HT-29 (cell line): ENCODE measurements at places on chromosomes 5 and 9. TPM values are rescaled to one million over a fixed set of nuclear protein-coding genes. Genes with fewer than 3 reads are reported as not detected.

DNA sequence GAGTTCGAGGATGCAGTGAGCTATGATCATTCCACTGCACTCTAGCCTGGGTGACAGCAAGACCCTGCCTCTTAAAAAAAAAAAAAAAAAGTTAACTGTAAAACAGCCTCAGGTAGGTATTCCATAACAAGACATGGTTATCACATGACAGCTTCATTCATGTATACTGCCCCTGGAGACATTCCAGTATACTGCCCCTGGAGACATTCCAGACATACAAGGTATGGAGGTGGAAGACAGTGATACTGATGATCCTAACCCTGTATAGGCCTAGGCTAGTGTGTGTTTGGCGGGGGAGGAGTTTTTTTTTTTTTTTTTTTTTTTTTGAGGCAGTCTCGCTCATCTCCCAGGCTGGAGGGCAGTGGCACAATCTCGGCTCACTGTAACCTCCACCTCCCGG is 105.5 kb downstream of the RICTOR start:
- DNase-seq, result no peak

The ZNF883 gene
- not detected in 2 replicates for total RNA-seq

The PPP3R2 gene
- not detected in 2 replicates for total RNA-seq

- no peak for DNase-seq
Observed at GRCh38 chr9:133615186-133615585, 6.0 kb upstream of the FAM163B start.

GRCh38 chr5:119453040-119453373 is 710 bp downstream of the HSD17B4 start:
- no peak for DNase-seq

DNA sequence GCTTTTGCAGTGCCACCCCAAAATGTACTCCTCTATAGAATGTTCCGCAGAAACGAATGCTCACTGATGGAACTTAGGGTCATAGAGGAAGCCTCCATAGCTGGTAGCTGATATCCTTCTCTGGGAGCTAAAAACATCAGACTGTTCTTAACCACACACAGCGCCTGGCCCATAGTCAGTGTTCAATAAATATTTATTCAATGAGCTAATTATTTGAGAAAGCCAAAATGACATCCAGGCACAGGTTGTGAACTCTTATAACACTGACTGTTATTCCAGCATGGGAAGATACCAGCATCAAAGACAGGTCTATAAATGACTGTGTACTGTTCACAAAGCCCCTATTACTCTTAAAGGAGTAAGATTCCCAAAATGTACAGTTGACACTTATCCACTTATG is 12.9 kb downstream of the GDF9 start:
- DNase-seq, result no peak

- no peak for DNase-seq
Observed at GRCh38 chr5:11240293-11241190, 479.5 kb upstream of the DAP start.

GRCh38 chr9:129285979-129286772 is 108.1 kb upstream of the IER5L start:
- DNase-seq, result no peak

The UBE2R2 gene
- 13.5 and 14.1 TPM in 2 replicates for total RNA-seq

- no peak for DNase-seq
Observed at GRCh38 chr9:214648-215493, at the start of gene DOCK8. DOCK8 (plus strand) TSS chr9:214865; CDS start chr9:214977, 112 bp downstream.

- DNase-seq, result peak; percentile 55
Observed at GRCh38 chr5:150778088-150778516, 455 bp upstream of the SMIM3 start.

- no peak for DNase-seq
Observed at GRCh38 chr5:139812836-139813805, 17.5 kb downstream of the PSD2 start.

The RAB3C gene
- not detected in 2 replicates for total RNA-seq

GRCh38 chr5:1757511-1757910 is 42.1 kb downstream of the MRPL36 start:
- no peak for DNase-seq

DNA sequence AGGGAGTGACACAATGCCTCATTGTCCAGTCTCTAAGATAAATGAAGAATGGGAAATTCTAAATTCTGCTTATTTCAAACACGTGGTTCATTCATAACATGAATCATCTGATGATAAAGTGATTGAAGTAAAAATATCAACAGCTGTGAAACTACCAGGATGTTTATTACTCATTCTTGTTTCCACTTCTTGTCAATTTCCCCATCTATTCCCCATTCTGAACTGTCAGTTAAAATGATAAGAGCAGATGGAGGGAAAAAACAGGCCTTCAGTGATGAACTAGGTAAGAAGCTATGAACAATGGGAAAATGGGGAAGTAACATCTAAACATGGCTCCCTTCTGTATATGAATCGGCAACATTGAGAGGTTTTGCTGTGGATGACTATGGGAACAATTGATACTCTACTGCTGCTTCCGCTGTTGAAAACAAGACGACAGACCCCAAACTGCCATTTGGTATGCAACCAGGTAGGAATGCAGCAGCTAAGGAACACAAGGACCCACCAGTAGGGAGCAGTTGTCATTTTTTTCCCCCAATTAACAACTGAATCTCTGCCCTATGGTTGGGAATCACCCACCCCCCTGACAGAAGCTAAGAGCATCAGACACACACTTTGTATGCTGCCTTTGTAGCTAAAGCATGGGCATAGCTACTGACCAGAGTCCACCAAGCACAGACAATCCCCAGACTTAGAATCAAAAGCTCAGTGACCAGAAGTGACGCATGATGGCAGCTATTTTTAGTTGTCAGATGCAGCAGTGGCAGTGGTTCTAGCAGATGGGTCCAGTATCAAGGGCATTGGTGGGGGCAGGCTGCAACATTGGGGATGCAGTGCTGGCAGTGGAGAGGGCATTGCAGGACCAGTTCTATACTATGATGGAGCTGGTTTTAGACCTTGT is 52.9 kb upstream of the ZNF366 start:
- DNase-seq, result no peak

The CDKN2B-AS1 gene
- 6.7 and 6.9 TPM in 2 replicates for total RNA-seq

DNA sequence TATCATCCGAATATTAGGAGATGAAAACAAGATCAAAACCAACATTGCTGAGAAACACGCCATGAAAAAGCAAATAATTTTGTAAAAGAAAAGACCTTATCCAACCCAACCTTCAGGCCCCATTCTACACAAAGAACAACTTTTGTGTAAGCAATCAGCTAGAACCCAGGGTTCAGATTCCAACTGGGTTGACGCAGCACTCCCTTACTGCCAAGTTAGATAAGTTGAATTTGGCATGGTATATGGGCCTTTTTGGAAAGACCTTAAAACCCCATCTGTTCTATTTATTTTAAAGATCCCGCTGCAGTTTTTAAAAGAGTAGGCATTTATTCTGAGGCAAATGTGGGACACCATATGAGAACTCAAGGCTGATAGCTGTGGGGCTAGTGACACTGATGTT is 2033.8 kb upstream of the WWC1 start:
- DNase-seq, result no peak

GRCh38 chr5:38742821-38743220 is 103.0 kb upstream of the OSMR start:
- no peak for DNase-seq

DNA sequence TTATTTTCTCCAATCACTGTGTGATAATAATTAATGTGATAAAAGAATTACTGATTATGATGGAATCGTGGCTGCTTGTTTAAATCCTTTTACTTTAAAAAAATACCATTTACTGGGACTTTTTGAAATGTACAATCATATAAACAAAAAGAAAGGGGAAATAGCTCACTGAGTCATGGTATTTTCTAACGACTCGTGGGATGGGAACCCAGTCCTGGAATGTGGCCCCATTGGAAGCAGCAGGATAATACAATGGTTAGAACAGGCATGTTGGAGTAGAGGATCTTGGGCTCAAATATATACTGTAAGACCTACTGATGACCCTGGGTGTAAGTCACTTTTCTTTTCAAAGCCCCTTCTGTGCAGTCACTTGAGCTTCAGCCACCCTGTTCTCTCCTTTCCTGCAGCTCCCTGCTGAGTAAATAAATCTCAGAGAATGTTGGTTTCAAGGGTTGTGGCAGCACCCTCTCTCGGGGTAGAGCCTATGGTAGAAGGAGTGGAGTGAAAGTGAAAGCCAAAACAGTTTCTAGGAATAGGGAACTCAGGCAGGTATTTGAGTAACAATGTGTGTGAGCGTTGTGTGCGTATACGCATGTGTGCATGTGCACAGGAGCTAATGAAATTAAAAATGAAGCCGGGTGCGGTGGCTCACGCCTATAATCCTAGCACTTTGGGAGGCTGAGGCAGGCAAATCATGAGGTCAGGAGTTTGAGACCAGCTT is 40.8 kb upstream of the LARP1 start:
- DNase-seq, result peak; percentile 58

- DNase-seq, result peak; percentile 38
Observed at GRCh38 chr5:177023303-177023664, 788 bp downstream of the ZNF346 start.

DNA sequence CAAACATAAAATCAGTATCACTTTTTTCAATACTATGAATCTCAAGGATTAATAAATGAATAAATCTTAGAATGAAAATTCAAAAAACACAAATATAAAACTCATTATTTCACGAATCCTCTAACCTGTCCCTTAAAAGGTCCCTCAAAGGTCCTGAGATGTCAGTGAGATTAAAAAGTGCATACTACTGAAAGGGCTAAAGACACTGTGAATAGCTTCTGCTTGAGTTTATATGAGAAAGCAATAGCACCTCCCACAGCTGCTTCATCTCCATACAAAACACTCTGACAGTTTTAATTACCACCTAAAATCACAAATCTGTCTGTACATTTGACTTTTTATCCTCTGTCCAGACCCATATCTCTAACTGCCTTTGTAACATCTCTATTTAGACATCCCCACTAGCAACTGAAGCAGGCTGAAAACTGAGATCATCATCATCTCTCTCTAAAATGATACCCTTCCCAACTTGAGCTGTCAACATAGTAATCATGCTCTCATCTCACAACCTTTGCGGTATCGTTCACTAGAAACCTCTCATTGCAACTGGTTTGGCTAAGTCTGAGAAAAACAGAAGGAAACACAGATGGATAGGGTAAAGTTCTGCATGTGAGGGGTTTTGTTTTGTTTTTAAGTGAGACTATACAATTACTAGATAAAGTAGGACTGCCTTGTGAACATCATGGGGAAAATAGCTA is 56.3 kb downstream of the TBCA start:
- no peak for DNase-seq

- DNase-seq, result no peak
Observed at GRCh38 chr5:33231214-33231710, 209.5 kb upstream of the TARS1 start.

DNA sequence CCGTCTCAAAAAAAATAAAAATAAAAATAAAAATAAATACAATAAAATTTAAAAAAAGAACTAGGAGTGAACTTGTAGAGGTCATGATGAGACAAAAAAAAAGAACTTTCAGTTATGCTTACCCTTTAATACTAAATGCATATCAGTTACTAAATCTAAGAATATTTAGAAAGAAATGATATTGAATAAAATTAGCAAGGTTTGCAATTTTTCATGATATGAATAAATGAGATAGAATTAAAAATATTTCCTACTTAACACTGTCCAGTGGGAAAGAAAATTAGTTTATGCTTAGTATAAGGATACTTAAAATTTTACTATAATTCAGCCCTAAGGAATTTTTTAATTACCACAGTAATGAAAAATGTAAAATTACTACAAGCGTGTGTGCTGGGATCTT is 132.4 kb downstream of the TLE1 start:
- DNase-seq, result no peak

The POLR3G gene
- total RNA-seq, result 3.7 and 4.0 TPM in 2 replicates
